ENCODE measurements at places on chromosomes 4 and X.

GRCh38 chrX:101191217-101191750, 28.3 kb upstream of the DRP2 start:
- no peak for DNase-seq

DNA sequence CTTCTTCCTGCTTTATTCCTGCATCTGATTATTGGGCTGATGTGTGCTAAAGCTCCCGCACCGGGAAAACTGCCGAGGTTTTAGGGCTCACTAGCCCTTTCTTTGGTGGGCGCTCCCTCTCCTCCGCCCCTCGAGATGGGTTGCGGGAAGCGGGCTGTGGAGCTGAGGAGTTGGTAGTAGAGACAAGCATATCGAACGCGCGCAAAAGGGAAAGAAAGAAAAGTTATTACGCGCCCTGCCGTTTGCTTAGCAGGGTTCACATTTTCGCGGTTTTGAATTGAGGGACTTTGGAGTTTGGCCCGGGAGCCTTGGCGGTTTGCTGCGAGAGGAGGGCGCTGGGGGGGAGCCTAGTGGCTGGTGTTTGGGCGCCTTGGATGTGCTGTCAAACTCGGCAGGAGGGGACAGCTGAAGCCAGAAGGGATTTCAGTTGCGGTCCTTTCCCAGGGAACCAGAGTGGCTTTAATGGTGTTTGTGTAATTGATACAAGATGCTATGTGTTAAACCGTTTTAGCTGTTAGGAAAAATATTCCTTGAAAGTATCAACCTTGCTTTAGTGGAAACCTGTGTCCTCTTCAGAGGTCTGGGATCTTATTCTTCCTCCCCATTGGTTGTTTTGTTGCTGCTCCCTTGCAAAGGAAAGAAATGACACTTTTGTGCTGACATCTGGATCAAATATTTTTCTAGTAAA, 1.1 kb downstream of the GAB1 start:
- peak; percentile 16 for DNase-seq

DNA sequence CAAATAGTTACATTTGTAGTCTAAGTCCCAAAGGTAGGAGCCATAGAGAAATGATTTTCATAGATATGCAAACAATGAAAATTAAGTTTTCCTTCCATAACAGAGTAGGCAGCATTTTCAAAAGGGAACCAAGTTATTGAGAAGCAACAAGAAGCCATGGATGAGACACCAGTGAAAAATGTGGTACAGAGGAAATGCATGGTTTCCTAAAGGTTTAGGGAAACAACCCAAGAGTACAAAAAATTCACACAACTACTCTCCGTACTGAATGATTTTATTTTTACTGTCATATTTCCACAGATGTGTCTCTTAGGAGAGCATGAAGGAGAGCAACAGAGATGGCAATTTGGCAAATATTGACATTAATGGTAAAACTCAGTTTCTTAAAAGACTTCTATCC, 1408.9 kb upstream of the PCDH7 start:
- no peak for DNase-seq

GRCh38 chr4:2786152-2786671, 6.7 kb upstream of the SH3BP2 start:
- DNase-seq, result peak; percentile 81

- no peak for DNase-seq
Measured at GRCh38 chr4:171594293-171594692, 218.9 kb upstream of the GALNTL6 start.

GRCh38 chr4:11348449-11349088, 80.1 kb downstream of the HS3ST1 start:
- DNase-seq, result no peak

GRCh38 chrX:53316111-53316859, 34.9 kb upstream of the IQSEC2 start:
- no peak for DNase-seq

- peak; percentile 71 for DNase-seq
Measured at GRCh38 chr4:25862411-25863346, at the start of gene SEL1L3. TSS of gene SEL1L3 (minus strand) at chr4:25862988. CDS start at chr4:25862836, 152 bp downstream.

DNA sequence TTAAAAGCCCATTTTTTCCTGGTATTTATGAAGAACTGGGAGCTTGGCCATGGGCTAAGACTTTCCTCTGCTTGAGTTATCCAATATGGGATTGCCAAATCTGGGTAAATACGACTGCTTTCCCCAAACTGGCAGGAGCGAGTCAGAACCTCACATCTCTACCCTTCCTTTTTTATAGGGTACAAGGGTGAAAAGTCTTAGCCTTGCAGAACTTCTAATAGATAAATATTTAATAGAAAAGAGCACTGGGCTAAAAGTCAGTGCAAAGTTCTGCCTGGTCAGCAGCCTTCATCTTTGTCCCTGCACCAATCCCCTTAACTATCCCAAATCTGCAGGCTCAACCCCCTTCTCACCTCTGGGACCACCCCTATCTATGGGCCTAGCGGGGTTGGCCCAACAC, 61.6 kb upstream of the ACSL1 start:
- DNase-seq, result no peak

DNA sequence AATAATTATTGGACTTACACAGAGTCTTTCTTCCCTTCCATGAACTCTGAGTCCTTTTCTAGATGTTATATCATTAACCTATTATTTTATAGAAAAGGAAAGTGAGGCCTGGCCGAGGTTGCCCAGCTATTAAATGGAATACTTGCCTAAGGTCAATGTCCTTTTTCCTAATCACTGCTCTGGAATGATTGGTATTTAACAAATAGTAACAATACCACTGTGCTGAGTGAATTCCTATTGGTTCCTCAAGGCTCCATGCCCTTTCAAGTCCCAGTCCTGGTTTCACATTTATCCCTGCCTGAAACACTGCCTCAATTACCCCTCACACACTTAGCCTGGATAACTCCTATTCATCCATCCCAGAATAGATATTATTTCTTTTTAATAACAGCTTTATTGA, 6.2 kb downstream of the TCEAL9 start:
- DNase-seq, result no peak

DNA sequence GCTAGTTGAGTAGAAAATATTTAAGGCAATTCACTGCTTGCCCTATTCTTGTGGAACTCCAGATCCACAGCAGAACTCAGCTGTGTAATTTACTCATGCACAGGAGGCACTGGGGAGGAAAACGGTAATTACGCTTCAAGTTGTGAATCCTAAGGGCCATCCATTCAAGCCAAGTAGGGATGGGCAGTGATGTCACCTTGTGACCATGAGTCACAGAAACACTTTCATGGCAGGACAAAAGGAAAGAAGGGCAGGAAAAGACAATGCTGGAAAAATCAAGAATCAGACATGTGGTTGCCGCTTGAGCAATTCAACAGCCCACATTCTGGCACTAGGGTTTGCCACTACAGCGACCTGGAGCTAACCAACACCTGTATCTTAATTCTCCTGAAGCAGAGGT, 1.4 kb downstream of the PAQR3 start:
- DNase-seq, result no peak

DNA sequence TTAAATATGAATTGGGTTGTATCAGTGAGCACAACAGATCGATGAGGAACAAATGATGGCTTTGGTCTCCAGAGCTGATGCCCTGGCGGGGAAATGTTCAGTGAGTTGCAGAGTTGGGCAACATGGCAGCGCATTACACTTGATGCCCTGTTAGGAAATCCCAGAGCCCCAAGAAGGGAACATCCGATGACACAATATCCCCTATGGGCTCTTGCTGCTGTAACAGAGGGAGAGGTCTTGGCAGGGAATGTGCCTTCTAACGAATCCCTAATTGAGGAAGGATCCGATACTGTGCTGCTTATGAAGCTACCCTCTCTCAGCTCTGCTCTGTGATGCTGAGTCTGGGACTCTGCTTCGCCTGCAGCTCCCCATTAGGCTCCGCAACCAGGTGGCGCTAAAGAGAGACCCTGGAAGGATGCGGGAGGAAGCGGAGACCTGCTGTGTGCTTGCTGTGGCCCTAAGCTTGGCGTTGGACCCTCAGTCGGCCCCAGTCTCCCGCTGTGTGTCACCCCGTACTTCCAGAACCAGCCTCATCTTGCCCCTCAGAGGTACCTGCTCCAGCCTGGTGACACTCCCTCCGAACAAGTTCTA, 38.9 kb downstream of the PDHA1 start:
- DNase-seq, result peak; percentile 68

DNA sequence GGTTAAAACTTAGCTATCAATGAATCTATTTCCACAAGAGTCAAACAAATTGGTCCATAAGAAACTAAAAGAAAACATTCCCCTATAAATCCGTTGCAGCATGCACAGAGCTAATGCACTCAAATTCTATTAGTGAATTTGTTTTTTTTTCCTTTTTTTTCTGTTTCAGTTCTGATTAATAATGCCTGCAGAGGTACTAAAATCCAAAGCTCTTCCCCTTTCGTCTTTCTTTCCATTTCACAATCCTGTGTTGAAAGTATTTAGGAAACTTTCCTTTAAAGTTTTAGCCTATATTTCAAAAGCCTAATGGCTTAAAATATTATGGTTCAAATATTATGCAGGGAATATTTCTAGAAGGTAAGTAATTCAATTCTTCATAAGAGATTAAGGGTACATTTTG, 45.9 kb upstream of the VEGFD start:
- DNase-seq, result no peak

All from stimulated activated naive CD8-positive, alpha-beta T cell treated with anti-CD3 and anti-CD28 coated beads, Interleukin-15, Interleukin-2, amounts not matched to agents 100 U/mL and 50 U/mL, for 24 hours (primary cell).